Brain pericyte (primary cell): ENCODE measurements at places on chromosomes 5 and 9.

GRCh38 chr9:99824378-99825171 lies 2.9 kb downstream of the NR4A3 start:
- DNase-seq, result no peak

DNA sequence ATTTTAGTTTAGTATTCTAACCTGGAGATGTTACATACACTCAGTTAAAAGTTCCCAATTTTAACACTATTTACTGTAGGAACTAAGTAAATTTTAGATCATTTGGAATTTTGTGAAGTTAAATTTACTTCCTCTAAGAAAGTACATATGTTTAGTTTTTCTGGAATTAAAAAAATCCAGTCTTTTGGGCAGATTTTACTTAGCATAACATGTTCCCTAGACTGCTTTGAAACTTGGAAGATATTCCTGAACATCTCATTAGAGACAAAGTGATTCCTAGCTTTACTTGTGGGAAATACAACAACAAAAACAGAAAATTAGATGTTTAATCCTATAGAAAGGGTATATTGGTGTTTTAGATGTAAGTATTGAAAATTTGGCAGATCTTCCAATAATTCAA lies 930.0 kb upstream of the PTPRD start:
- no peak for DNase-seq

DNA sequence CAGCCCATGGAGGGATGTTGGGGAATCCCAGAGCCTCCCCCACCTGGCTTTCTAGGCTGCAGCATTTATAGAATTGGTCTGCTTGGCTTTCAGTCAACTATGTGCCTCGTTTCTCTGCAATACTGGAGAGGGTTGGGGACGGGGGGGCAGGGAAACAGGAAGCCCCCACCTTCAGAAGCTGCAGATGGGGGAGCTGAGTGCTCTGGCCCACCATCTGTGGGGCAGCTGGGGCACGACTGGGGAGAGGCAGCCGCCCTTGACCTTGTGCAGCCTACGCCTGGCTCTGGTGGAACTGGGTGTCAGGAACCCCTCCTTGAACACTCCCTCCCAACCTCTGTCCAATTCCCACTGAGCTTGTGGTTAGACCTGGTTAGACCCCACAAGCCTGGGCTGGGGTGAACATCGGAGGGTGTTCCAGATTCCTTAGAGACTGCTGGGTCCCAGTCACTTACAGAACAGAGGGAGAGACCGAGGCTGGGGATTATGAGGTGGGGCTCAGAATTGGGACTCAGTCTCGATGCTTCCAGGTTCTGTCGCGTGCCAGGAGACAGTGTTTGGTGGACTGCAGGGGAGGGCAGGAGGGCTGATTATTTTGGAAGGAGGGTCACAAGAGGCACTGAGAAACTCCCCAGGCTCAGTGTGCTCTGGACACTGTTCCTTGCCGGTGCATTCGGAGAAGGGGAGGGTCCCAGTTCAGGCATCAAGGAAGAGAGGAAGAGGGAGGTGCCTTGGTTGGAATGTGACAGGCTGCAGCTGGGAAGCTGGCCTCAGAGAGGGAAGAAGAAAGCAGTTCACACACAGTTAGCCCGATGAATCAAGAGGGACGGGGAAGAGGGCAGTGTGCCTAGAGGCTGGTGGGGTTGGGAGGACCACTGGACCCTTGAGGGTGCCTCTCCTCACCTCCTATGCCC lies 25.6 kb downstream of the COL27A1 start:
- no peak for DNase-seq

- DNase-seq, result no peak
These were observed 102.3 kb downstream of the GDA start for GRCh38 chr9:72251589-72251988.

DNA sequence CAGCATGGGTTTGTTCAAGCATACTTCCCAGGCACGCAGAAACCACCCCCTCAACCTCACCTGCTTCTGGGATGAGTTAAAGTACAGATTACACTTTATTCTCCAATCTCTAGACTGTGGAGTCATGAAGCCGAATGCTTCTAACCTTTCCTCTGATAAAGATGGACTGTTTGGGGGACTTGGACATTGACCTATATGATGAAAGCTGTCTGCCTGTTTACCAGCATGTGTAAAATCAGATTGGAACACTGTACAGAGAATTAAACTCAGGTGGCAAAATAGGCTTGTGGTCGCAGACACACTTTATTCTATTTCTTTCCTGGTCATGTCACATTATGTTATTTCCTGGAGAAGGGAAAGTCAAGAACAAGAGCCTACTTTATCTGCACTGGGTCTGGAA lies 25.7 kb downstream of the IL9 start:
- DNase-seq, result no peak

GRCh38 chr5:77876316-77876715 lies 100.2 kb upstream of the TBCA start:
- no peak for DNase-seq

GRCh38 chr5:113489299-113489698 lies 1.0 kb upstream of the MCC start:
- peak; percentile 66 for DNase-seq

- DNase-seq, result no peak
These were observed 239.3 kb upstream of the GRIN3A start for GRCh38 chr9:101977614-101978210.

- no peak for DNase-seq
These were observed 17.9 kb upstream of the ZSWIM6 start for GRCh38 chr5:61313960-61314681.

GRCh38 chr5:132372127-132372526 lies 2.6 kb downstream of the SLC22A5 start:
- DNase-seq, result no peak
